ENCODE measurements at places on chromosomes 3 and 15.

DNA sequence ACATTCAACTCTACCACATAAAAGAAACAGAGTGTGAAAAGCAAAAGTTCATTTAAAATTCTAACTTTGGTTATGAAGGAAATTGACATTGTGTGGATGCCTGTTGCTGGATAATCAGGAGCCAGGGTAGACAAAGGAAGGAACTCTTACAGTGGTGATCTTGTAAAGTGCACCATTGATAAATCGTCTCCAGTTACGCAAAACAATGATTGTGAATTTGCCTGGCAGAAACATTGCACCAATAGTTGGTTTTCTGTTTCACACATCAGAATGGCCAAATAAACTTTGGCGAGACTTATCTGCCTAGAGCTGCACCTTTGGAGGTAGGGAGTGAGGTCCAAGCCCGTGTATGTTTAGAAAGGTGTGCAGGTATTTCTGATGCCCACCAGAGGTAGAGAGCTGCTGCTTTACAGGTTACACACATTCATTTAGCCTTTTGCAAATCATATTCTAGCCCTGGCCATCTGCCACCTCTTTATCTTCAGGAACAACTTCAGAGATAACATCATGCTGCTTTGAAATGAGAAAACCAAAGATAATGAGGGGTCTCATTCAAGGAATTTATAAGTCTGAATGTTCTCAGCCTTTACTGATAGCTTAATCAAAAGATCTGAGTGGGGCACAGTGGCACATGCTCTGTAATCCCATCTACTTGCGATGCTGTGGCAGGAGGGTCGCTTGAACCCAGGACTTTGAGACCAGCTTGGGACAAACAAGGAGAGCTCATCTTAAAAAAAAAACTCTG, 47.4 kb upstream of the P3H2 start:
- no peak for DNase-seq

DNA sequence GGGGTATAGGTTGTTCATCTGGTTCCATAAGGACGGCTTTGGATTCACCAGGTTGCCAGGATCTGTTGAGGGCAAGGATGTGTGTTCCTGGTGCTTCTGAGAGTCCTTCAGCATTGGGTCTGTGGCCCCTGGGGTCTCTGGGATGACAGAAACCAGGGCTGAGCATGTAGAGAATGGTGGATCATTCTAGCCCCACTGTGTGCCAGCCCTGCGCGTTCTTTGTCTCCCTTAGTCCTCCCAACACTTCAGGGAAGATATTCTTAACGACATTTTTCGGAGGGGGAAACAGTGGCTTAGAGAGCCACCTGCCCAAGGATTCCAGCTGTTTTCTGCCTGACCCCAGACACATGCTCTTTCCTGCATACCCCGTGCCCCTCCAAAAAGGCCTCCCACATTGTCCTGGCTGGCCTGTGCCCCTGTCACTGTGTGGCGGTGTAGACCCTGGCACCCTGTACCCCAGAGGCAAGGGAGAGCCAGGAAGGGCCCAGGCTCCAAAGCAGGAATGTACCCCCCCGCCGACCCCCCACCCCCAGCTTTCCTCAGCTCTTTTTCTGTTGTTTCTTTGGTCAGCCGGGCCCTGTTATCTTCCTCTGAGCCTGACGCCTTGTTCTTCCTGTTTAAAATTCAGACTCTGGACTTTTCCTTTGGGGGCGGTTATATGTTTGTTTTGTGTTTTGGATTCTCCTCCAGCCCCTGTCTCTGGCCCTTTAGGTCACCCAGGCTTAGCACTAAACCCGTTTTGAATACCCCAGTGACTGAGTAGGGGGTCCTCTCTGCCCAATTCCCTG, 57.8 kb upstream of the SMAD6 start:
- no peak for DNase-seq

GRCh38 chr15:40028853-40029252, 10.1 kb downstream of the SRP14 start:
- peak; percentile 31 for DNase-seq

GRCh38 chr3:165206454-165207266, 10.5 kb upstream of the SLITRK3 start:
- peak; percentile 90 for DNase-seq

DNA sequence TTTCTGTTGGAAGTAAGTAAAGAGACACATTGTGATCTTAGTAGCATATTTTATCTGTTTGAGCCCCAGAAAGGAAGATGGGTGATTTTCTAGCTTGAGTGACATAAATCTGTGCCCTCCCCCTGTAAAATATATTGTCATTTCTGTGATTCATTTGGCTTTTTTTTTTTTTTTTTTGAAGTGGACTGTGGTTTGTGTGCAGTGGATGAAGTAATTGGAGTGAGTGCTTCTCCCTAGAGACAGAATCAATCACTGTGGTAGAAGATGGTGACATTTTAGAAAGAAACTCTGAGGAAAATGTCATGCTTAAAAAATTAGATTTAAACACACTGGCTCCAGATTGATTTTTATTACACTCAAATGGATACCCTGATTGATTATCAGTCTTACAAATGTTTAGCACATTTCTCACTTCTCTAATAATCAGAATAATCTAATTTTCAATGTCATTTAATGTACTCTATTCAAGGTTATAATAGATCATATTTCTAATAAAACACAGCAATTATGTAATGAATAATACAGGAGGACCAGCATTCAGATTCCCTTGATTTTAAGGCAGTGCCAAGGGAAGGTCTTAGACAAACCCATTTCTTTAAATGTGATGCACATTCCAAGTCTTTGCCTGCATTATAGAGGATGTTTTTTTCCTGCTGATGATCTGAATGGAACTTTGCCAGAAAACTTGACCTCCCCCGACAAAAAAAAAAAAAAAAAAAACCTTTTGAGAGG, 116.6 kb downstream of the TOP2B start:
- peak; percentile 25 for DNase-seq

DNA sequence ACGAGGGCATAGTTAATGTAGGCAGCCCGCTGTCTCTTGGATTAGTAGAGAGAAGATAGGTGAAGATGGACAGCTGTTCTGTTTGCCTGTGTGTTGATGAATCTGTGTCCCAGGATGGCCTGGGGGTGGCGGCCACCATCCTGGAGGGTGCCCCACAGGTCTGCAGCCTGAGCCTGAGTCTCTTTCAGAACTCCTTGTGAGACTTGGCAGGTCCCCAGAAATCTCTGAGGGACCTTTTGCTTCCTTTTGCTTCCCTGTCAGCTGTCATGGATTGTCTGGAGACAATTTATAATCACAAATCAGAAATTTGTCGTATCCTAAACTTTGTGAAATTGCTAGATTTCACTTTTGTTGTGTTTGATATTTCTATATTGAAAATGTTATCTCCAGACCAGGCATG, 17.4 kb downstream of the FAN1 start:
- DNase-seq = no peak

- no peak for DNase-seq
Observed at GRCh38 chr3:122405015-122405414, 10.8 kb downstream of the WDR5B start.

DNA sequence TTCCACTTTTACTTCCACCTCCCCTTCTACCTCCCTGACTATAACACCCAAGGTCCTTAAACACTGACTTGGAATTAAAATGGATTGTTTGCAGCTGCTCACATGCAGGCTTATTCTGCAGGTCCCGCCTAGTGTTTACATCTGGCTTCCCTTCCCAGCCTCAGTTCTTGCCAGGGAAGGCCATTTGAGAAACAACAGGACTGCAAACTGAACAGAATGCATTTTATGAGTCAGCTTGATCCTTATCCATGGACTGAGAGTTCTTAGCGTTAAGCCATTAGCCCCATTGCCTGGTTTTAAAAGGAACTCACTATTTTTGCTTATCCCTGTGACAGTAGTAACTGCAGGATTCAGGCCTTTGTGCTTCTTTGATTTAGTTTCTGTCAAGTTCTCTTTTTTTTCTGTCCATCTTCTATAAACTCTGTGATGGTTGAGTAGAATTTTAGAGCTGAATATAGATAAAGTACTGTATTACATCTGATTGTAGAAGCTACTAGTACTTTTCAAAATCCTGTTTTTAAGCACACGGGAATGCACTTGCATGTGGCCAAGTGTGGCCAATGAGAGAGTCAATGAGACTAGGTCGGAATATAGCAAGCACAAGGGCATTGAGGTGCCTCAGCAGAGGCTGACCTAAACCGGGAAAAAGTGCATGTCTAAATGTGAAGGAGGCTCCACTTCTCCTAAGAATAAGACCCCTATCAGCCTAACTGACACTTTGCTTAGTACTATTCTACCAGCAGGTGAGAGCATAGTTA, 106.4 kb downstream of the TUSC7 start:
- DNase-seq = no peak

GRCh38 chr15:31605467-31605931, 278.9 kb downstream of the KLF13 start:
- peak; percentile 22 for DNase-seq

DNA sequence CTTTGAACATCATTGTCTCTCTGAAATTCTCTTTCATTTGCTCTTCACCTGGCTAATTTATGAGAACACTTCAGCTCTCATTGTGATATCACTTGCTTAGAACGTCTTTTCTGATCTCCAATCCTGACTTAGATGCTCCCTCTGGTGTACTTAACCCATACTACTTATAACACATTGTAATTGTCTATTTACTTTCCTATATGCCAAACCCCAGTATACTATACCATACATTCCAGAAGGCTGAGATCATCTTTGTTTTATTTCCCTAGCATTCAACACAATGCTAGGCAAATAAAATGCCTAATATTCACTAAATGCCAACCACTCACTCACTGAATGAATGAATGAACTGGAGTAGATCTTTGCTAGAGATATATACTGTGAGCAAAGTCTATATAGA, 27.0 kb upstream of the PEX5L start:
- DNase-seq = peak; percentile 50

DNA sequence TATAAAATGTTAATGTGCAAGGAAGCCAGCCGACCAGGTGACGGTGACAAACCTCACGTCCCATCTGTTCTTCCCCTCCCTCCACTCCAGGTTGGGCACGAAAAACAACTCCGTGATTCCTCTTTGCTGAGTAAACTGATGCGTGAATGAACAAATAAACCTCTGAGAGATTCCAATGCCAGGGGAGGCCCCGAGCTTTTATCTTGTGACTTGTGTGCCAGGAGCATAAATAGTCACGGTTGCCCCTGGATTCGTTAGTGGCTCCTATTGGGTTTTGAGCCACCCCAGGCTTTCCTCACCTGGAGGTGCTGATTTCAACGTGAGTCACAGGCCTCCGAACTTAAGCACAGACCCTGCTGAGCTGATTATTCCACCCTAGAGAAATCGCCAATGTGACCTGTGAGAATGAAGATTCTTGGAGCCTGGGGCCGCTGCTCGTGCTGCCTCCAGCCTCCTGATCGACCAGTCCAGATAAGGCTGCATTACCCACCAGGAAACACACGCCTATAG, 119.2 kb downstream of the SHQ1 start:
- DNase-seq = peak; percentile 83

- no peak for DNase-seq
Observed at GRCh38 chr15:66211670-66212562, 41.6 kb downstream of the MEGF11 start.

DNA sequence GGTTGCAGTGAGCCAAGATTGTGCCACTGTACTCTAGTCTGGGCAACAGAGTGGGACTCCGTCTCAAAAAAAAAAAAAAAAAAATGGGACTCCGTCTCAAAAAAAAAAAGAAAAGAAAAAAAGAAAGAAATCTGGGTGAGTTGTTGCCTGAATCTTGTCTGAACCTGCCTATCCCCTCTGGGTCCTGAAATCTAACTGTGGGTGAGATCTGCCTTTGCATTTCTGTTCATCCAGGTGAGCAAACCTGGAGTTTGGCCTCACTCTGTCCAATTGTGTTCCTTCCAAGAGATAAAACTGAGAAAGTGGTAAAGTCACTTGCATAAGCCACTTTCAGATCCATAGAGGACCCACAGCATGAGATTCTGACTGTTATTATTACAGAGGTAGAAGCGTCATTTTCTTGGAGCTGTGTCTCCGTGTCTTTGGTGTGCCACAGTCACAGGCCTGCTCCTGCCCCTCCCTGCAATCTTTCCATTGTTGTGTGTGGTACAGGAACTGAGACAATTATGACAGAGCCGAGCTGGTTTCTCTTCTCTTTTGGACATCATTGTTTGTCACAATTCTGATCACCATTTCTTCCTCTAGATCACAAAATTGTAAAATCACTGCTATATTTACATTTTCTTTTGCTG, 235.9 kb downstream of the LPP start:
- DNase-seq = no peak

Data from NCI-H69 (cell line).